ENCODE measurements at places on chromosomes 12 and 14.

- no peak for DNase-seq
Measured at GRCh38 chr12:10405294-10405693, 4.3 kb downstream of the KLRC4 start.

GRCh38 chr14:45785240-45785639 is 532.2 kb upstream of the MIS18BP1 start:
- no peak for DNase-seq

- DNase-seq, result no peak
Measured at GRCh38 chr12:43392116-43392515, 159.9 kb downstream of the ADAMTS20 start.

DNA sequence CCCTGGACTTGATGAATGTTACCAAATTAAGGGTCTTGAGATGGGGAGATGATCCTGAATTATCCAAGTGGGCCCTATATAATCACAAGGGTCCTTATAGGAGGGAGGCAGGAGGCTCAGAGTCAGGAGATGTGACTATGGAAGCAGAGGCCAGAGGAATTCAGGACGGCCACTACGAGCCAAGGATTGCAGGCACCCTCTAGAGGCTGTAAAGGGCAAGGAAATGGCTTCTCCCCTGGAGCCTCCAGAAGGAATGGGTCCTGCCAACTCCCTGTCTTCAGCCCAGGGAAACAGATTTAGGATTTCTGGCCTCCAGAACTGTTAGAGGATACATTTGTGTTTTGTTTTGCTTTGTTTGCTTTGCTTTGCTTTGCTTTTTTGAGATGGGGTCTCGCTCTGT is 8.8 kb downstream of the BDKRB1 start:
- no peak for DNase-seq

DNA sequence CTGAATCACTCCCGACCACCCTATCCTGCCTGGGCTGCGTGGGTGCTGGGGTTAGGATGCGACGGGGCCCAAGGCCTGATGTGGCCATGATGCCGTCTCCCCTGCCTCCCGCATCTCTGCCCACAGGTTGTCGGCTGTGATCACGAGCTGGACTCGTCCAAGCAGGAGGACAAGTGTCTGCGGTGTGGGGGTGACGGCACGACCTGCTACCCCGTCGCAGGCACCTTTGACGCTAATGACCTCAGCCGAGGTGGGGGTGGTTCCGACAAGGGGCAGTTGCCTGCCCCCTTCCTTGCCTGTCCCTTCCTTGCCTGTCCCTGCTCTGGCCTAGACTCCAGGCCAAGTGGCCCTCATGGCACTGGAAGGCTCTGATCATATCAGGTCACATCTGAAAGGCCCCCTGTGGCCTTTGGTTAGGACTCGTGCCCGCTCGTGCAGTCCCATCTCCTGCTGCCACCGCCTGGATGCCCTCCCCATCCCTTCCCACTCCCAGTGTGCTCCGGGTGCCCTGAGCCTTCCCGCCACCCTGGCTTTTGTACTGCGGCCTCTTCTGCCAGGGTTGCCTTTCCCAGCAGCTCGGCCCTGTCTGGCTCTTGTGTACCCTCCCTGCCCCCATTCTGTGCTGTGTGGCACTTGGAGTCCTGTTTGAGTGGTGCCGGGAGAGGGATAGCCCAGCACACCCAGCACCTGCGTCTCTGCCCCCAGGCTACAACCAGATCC is 13.6 kb downstream of the PAPLN start:
- DNase-seq, result no peak

DNA sequence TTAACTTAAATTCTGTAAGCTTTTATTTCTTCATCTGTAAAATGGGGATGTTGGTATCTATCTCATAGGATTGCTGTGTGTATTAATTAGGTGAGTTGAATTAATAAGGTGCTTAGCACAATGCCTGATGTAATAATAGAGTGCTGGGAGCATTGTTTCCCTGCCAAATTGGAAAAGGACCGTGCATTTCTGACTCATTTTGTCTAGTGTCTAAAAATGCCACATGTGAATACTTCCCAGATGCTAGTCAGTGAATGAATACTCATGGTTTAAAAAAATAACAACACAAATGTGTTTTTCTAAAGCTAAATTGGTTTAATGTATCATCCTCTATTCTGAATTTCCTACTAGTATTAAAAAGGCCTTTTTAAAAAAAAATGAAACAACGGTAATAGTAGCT is 45.4 kb upstream of the NEDD1 start:
- DNase-seq, result no peak

- no peak for DNase-seq
Measured at GRCh38 chr12:51694146-51694545, 103.1 kb downstream of the SCN8A start.

GRCh38 chr14:54674046-54674741 is 107.3 kb downstream of the SAMD4A start:
- no peak for DNase-seq

GRCh38 chr12:115895247-115895646 is 382.2 kb downstream of the MED13L start:
- DNase-seq, result no peak
